ENCODE measurements at places on chromosomes 16 and 17.

- DNase-seq, result no peak
Measured at GRCh38 chr17:10713318-10713717, 15.9 kb downstream of the ADPRM start.

DNA sequence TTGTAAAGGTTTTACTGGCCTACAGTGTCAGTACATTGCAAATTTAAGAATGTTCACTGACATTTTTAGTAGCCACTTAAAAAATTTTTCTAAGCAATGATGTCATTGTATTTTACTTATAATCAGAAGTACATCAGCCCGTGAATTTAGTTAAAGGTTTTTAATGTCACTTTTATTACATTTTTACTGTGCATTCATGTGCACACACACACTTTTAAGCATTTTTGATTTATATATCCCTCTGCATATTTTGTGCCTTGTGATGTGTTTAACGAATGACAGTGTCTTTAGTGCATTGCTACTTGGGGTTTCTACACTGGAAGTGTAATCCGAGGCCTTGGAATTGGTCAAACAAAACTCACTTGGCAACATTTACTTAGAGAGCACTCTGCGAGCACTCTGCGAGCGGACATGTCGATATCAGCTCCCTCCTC lies 190.4 kb downstream of the WWOX start:
- no peak for DNase-seq

DNA sequence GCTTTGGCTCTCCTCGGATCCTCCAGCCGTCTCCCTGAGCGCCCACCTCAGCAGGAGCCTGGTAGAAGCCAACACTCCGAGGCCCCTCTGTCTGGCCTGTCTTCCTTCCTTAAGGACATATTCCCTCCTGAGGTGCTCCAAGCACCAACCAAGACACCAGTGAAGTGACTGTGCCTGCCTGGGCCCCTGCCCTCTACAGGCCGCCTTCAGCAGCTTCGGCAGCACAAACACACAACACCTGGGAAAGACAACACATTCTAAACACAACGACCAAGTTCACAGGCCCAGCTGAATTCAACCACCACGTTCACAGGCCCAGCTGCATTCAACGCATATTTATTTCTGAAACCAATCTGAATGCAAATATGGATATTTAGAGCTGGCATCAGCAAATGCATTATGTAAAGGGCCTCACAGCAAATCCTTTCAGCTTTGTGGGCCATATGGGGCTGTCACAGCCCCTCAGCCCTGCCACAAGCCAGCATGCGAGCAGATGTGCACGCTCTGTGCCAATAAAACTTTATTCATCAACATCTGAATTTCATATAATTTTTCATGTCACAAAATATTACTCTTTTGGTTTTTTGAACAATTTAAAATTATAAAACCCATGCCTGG lies 12.2 kb downstream of the GALNS start:
- DNase-seq, result no peak

DNA sequence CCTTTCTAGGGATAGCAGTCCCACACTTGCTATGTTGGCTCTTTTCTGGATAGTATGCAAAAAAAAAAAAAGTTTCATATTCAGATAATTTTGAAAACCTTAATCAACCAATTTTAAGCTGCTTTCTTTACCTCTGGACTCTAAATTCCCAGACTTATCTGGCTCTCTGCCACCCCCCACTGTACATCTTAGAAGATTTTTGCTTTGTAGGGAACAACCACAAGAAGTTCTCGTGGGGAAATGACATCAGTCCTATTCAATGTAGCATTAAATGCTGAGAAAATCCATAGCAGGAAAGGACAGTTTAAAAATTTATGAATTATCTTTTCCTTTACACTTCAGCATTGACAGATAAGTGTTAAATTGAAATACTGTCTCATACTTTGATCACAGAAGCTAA lies 562.7 kb upstream of the HSBP1 start:
- DNase-seq, result no peak

GRCh38 chr16:68136515-68136914 lies 51.3 kb downstream of the NFATC3 start:
- DNase-seq, result no peak

DNA sequence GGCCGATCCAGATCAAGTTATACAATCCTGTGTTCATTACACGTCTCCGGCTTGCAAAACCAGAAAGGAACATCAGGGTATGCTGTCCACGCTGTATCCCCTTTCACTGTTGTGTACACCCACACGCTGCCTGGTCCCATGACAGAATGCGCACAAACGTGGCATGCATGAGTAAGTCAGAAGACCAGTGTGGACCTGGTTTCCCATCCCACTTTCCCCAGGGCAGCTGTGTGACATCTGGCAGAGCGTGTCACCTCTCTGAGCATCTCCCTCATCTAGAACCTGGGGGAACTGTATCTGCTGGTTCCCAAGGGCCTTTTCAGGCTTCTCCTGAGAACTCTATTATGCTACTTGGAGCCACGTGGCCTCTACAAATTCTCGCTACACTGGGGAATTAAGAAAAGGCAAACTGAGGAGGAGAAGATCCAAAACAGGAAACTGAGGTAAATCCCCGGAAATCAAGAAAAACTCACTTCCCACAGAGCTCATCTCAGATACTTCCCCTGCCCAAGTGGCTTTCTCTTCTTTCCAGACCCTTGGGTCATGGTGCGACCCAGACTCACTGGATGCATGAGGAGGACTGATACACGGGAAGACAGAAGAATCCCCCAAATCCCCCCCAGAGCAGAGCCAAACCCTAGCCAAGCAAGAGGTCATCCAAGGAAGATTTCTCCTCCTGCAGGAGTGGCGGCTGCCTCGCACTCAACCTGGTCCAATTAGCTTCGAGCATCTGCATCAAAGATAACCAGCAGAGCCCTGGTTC lies 139.3 kb downstream of the GAS7 start:
- no peak for DNase-seq

GRCh38 chr16:89695086-89695874 lies 6.2 kb downstream of the SPATA2L start:
- no peak for DNase-seq

- no peak for DNase-seq
Measured at GRCh38 chr17:46733837-46734475, 84.5 kb downstream of the WNT3 start.

GRCh38 chr16:88948781-88949490 lies 28.1 kb downstream of the CBFA2T3 start:
- DNase-seq, result no peak
